Stimulated activated CD4-positive, alpha-beta T cell treated with anti-CD3 and anti-CD28 coated beads, Interleukin-4, amount 100 ng/mL, for 4 hours (primary cell): ENCODE measurements at places on chromosomes 6 and 20.
A peak's percentile ranks its signal among the peaks of the same experiment; 100 is the strongest.

DNA sequence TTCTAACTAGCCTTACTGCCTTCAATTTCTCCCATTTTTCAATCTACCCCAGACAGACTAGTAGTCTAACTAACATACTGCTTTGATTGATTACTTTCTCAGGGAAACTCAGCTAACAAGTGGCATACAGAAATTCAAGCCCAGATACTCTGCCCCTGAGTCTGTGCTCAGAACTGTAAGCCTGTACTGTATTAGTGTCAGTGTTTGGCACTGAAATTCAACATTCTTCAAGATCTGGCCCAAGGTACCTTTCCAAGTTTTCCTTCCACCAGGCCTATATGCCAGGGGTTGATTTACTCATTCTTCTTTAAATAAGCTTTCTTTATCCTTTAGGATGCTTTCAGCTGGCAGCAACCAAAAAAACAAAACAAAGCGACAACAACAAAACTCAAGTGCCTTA lies 433.2 kb upstream of the MARCKS start:
- DNase-seq, result no peak

GRCh38 chr20:59458645-59459044 lies 145.7 kb upstream of the PHACTR3 start:
- DNase-seq, result no peak

- peak; percentile 13 for DNase-seq
Observed at GRCh38 chr6:68967549-68968300, 332.6 kb downstream of the ADGRB3 start.

DNA sequence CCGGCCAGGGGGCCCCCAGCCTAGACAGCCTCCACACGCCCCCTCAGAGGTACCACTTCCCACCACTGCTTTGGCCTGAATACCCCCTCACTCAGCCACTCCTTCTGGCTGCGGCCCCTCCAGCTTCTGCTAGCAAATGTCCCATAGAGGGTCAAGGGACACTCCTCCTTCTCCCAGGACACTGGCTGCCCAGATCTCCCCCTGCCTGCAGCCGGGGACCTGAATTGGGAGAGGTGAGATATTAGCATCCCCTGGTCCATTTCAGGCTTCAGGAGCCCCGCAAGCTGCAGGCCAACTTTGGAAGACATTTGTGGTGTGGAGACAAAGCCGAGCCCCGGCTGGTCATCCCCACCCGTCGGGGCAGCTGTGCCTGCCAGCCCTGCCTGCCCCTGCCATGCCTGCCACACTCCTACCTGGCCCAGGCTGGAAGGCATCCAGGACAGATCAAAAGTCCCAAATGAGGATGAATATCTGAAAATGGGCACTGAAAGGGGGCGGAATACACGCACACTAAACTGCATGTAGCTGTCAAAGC lies 32.5 kb upstream of the FOXC1 start:
- no peak for DNase-seq

DNA sequence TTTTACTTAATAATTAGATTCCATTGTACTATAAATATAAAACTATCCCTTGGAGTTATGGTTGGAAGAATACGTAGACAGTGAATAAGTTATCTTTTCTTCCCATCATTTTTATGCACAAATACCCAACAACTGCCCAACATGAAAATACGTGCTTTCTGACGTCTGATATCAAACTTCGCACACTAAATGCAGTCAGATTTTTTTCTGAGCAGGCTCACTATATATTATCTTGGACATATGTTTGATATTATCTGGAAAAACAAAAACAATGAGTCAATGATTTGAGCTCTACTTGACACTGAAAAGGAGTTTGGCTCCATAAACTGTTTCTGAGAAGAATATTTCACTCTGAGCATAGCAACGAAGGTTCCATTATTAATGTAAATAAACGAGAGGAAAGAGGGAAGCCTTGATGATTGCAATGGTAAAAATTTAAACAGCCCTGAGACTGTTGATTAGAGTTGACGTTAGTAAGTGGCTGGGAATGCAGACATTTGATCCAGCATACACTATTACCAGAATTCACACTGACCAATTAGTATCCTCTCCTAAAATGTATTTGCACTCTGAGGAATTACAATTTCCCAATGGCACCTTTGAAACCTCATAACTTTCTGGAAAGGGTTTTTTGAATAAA lies 1090.0 kb downstream of the EPHA7 start:
- no peak for DNase-seq

- DNase-seq, result no peak
Observed at GRCh38 chr6:152828431-152828830, 77.8 kb downstream of the VIP start.

- no peak for DNase-seq
Observed at GRCh38 chr6:25239059-25239458, 40.1 kb upstream of the CARMIL1 start.

- no peak for DNase-seq
Observed at GRCh38 chr6:11685481-11686093, 93.0 kb downstream of the ADTRP start.

GRCh38 chr20:46660487-46660886 lies 9.2 kb upstream of the SLC13A3 start:
- no peak for DNase-seq

DNA sequence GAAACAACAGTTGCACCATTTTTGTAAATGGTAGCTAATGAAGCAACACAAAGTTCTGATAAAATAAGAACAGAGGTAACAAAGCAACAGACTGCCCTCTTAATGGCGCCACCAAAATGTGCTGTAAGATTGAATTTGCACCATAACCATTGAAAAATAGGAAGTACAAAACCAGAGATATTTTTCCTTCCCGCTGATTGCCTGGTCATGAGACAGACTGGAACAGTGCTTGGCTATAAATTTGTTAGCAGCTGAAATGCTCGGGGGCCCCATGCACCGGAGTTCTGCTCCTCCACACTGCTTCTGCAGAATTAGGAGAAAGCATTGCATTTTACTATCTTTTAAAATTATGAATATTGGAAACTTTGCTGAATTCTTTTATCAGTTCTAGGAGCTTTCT lies 164.4 kb upstream of the QKI start:
- no peak for DNase-seq

DNA sequence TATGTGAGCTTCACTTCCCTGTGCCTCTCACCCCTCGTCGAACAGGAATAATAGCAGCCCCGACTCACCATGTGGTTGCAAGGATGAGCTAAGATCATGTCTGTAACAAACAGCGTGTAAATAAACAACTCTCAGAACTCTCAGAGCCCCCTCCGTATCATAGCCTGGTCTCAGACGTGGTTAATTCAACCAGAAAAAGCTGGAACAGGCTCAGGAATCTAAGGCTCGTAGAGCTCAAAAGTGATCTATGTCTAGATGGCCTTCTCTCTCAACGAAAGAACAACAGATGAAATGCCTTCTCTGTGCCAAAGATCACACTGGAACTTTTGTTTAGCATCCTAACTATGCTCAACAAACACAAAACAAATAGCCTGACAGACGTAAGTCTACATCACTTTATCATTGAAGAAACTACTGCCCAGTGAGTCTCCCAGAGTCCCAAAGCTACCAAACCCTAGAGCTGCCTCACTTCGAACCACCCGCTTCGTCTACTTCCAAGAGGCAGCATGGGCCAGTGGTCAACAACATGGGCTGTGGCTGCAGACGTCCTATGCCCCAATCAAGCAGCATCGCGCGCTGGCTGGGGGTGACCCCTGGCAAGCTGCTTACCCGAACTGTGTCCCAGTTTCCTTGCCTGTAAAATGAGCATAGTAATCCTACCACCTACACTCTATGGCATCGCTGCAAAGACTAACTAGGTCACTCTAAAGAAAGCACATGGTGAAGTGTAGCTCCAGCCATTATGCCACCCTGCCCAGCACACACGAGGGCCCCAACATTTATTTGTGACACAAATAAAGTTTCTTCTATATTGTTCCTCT lies 35.1 kb downstream of the NFATC2 start:
- DNase-seq, result no peak

DNA sequence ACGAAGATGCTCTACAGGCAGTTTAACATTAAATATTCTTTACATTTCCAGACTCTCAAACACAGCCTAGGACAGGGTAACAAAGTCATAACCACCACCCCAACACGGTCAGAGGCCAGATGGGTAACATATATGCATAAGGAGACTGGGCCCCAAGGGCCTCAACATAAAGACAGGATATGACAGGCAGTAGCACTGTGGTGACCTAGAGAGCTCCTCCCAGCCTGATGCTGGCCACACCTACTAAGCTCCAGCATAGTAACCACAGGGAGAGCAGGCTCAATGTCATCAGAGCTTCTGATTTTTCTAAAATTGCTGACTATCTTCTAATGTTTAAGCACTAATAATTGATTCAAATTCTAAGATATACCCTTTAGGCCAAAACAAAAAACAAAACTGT lies 21.7 kb downstream of the SMLR1 start:
- DNase-seq, result no peak

GRCh38 chr6:69584913-69585729 lies 211.7 kb downstream of the LMBRD1 start:
- no peak for DNase-seq

GRCh38 chr6:34090935-34091334 lies 55.0 kb downstream of the GRM4 start:
- DNase-seq, result no peak

GRCh38 chr6:35755278-35755924 lies 18.6 kb downstream of the ARMC12 start:
- DNase-seq, result no peak

DNA sequence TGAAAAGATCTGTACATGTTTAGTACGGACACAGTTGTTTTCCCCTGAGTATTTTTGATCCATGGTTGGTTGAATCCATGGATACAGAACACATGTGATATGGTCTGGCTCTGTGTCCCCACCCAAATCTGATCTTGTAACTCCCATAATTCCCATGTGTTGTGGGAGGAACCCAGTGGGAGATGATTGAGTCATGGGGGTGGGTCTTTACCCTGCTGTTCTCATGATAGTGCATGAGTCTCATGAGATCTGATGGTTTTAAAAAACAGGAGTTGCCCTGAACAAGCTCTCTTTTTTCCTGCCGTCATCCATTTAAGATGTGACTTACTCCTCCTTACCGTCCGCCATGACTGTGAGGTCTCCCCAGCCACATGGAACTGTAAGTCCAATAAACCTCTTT lies 139.2 kb downstream of the CDKAL1 start:
- DNase-seq, result no peak

DNA sequence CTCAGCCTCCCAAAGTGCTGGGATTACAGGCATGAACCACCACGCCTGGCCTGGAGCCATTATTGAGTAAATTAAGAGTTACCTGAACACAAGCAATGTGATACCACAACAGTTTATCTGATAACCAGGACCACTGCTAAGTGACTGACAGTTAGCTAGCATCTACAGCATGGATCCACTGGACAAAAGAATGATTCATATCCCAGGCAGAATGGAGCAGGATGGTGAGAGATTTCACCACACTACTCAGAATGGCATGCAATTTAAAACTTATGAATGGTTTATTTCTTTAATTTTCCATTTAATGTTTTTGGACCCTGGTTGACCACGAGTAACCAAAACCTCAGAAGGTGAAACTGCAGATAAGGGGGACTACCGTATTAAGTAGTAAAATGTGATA lies 48.6 kb downstream of the RALGAPA2 start:
- DNase-seq, result no peak

- no peak for DNase-seq
Observed at GRCh38 chr20:891706-892080, 24.4 kb downstream of the ANGPT4 start.
